Substantia nigra (tissue), 51 donors: ENCODE measurements at places on chromosomes 12 and 14.

DNA sequence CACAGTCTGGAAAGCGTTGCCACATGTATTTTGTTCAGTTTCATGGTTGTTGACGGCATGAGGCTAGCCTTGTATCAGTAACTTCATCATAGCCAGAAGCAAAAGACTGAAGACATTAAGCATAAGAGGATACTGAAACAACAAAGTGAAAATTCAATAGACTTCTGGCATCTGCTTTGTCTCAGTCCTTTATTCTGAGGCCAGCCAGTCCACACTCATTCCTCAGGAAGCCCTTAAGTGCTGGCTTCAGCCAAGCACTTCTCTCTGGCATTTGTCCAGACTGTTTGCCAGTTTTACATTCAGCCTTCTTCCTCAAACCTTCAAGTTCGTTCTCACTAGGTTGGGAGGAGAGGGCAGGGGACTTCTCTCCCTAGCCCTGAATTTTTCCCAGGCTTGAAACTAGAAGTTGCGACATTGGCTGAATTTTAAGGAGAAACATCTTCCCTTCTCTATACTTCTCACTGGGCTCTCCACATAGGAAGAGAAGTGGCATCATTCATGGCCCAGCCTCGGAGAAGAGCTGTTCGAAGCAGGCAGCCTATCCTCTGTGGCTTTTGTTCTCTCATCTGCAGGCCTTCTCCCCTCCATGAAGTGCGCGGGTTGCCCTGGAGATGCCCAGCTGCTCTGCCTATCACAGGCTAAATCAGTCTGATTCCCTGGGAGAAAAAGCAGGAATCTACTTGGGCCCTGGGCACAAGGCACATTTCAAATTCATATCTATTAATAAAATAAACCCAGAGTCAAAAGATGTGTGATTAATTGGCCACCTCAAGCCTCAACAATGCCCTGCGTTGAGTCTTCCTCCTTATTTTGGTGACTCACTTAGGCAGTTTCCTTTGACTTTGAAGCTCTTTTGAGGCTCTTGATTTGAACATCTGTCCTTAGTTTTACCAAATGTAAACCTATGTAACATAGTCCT, 130.9 kb upstream of the PLEKHA5 start:
- DNase-seq: no peak

DNA sequence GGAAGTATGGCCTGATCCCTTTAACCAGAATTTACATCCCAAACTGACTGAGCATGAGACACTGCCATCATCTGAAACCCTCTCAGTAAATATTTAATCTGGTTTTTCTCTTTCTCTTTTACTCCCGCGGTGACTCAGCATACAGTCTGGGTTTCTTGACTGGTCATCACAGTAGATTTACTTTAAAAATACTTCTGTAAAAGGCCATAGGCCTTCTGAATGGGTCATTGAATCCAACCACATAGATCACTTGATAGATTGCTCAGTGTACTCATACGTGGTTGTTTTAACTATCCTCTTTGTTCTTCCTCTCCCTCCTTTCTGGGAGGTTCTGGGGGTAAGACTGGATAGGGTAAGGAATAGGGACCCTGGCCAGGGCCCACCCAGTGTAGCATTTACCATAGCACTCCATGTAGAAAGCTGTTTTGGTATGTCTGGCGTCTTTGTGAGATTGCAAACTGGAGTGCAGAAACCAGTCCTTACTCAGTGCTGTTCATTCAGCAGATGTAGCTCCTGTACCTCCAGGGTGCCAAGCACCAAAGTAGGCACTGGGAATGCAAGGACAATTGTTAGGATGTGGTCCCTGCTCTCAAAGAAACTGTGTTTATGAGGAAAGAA, 165.7 kb downstream of the SRGAP1 start:
- DNase-seq: no peak

GRCh38 chr12:3624273-3624672, 128.6 kb downstream of the CRACR2A start:
- no peak for DNase-seq

DNA sequence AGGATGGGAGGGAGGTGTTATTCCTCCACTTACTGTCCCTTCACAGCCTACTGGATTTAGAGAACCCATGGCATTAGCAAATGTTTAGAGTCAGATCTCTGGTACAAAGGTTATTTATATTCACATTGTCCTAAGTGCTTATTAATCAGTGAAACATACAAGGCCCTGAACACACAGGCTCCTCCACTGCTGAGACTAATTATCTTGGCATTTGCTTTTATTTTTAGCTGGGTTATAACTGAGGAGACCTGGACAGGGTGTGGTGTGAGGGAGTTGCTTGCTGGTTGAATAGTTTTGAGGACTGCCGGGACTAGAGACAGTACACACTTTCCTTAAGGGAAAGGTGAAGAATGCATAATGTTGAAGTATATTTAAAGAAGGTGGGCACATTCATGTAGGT, 77.5 kb downstream of the FIGNL2 start:
- DNase-seq: no peak

- no peak for DNase-seq
These were observed 51.5 kb downstream of the ZC3H14 start for GRCh38 chr14:88614218-88614907.

GRCh38 chr14:100724536-100724935, 2.2 kb upstream of the DLK1 start:
- no peak for DNase-seq

DNA sequence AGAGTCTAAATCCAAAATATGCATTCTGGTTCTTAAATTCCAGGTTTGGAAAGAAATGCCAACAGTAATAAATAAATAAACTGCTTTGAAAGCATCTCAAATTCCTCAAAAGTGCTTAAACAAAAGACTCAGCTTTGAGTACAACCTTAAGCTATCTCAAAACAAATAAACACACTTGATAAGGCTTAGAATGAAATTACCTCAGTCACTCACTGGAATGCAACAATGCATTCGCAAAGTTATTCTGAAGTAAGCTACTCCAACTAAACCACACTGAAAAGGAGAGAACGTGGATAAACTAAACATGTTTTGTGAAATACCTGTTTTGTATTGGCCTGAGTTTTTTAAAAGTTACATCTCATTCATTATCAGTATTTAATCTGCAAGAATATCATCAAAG, 1.2 kb downstream of the SPTSSA start:
- no peak for DNase-seq

GRCh38 chr12:26690601-26691000, 142.4 kb downstream of the ITPR2 start:
- DNase-seq: no peak

DNA sequence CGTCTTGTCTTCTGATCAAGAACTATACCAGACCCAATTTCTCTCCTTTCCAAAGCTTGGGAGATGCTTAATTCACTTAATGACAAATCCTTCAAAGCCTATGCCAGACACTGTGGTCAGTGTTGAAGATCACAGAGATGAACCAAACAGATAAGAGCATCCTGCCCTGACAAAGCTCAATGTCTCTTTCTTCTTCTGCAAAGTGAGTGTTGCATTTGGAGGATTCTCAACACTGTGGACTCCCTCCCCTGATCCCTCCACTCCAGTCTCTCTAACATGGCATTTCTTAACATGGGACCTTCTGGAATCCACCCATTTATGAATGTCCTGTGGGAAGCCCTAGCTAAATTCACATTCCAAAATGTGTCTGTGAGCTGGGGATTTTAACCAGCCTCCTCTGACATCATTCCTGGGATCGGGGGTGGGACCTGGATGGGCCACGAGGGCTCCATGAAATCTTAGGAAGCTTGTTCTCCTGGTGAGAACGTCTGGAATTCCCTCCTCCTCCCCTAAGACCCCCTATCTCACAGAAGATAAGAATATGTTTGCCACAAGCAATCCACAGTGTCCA, 20.3 kb downstream of the SYNE3 start:
- no peak for DNase-seq

DNA sequence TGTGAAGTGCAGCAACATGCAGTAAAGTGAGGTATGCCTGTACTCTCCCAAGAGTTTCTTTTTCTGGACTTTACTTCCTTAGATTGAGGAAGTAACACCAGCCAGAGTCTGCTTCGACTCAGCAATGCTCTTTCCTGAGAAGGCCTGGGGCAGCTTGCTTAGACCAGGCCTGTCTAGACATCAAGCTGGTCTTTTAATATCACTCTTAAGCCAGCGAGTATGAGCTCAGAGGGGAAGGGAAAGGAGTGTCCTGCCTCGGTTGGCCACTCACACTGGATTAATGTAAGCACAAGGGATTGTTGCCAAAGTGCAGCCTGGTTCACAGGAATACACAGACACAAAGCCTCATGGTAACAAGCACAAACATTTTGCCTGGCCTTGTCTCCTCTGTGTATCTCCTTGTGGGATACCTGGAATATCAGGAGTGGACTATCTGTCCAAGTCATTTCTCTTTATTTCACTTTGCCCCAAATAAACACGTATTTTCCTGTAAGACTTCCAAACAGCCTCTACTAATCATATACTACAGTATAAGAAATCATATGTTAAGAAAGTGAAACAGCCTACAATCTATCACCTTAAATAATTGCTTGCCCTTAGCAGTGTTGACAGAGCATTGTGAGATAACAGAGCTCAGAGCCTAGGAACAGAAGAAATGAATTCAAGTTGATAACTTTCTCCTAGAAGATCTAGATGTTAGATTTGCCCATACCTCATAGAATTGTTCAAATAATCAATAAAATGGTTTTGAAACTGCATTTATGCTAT, 121.2 kb upstream of the DAAM1 start:
- no peak for DNase-seq

GRCh38 chr14:30177781-30178180, 250.1 kb upstream of the PRKD1 start:
- no peak for DNase-seq

GRCh38 chr12:68739891-68740290, 6.1 kb upstream of the SLC35E3 start:
- no peak for DNase-seq

DNA sequence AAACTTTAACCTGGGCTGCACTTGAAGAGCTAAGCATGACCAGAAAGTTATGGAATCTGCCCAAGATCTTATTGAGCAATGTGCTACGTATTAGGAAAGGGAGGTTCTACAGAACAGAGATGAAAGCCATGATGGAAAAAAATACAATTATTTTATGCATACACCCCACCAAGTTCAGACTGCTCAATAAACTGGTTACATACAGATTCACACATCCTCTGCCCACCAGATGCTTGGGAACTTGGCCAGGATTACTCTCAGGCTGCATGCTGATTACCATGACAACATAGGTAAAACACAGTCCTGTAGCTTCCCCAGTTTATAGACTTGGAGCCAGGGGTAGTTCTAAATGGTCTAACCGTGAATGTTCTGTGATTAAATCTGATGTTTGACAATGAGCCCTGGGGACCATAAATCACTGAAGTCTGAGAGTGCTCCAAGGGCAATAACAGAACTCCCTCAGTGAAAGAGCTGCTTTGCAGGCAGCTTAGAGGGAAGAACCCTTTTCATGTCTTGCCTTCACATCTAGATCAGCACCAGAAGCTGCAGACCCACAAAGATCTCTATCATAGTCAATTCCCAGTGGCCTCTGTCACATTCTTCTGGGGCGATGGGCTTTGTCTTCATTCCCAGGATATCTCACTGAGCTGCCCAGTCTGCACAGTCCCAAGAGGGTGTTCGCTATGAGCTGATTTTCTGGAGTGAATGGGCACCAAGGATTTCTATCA, 232.2 kb downstream of the EMP1 start:
- no peak for DNase-seq

- DNase-seq: no peak
These were observed 26.5 kb downstream of the AP5M1 start for GRCh38 chr14:57295239-57295638.

DNA sequence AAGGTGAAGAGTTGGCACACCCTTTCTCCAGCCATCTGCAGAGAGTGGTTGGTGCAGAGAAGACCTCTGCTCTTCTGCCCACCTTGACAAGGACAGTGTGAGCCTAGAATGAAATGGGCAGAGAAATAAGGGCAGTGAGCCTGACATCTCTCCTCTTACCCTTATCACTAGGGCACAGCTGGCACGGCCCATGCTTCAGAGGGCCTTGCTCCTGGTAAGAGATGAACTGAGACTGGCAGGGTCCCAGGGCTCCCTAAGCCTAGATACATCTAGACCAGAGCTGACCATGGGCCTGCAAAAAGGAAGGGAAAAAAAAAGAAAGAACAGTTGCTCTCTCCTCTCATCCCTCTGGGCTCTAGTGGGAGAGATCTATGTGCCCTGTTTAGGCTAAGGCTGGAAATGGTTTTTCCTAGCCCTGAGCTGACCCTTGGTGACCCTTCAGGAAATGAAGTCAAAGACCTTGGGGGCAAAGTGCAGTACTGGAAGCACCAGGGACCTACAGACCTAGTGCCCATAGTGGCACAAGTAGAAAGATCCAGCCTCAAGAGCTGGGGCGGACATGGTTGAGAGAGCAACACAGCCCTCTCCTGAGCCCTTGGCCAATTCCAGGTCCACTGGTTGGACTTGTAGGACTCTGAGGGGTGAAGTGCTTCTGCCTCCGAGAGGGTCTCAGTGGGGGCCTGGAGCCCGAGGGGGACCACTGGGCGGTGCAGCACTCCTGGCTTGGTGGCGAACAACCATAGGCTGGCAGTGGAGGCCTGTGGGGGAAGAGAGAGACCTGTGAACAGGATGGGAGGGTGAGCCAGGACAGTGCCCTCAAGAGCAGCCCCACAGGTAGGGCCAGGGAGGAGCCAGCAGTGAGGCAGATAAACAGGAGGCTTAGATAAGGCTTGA, 22.0 kb downstream of the PRPF40B start:
- no peak for DNase-seq

- DNase-seq: no peak
These were observed 7.1 kb downstream of the NUAK1 start for GRCh38 chr12:106131676-106132075.

DNA sequence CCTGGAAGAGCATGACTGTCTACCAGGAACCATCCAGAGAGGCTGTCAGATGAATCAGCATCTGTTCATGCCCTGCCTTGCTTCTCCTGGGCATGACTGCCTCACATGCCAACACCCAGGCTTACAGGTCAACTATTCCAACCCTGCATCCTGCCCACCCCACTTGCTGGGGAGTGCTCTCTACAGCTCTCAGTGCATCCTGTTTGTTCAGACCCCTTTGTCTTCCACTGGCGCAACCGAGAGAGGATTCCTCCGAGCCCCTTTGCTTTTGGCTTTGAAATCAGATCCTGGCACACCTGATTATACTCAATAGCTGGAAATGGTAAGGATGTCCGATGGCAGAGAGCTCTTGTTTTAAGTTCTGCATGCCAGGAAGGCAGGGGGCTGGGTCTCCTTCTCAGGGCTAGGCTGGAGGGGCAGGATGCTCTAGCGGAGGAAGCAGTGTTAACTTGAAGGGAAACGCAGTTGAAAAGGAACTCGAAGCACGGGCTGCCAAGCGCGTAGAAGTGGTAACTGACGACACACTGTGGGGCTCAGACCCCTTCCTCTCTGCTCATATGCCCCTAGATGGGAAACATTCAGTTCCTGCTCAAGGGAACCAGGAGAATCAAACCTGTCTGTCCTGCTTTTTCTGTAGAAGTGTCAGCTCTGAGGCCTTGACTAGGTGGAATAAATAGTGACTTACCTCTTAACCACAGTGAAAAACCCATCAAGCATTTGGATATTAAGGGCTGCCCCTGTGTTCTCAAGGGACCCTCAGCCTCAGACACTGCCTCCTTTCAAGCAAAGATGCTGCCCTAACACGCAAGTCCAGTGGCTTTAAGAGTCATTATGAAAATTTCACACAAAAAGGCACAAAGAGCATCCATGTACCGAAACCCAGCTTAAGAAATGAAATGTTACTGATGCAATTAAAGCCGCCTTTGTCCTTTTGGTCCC, 297.5 kb downstream of the ZFP36L1 start:
- no peak for DNase-seq
